ENCODE measurements at places on chromosomes 5 and 9.

GRCh38 chr9:133459476-133460404 lies at the start of gene CACFD1:
Gene CACFD1 (plus strand): TSS chr9:133459978. CDS start chr9:133460067, 89 bp downstream.
- H3K27ac ChIP-seq, result peak within 1 kb of the TSS; percentile 99
- peak within 1 kb of the TSS; percentile 96 for H3K4me3 ChIP-seq
- peaks cover 35% of the 10 kb centered on the region for H3K36me3 ChIP-seq
- DNase-seq, result peak; percentile 94

DNA sequence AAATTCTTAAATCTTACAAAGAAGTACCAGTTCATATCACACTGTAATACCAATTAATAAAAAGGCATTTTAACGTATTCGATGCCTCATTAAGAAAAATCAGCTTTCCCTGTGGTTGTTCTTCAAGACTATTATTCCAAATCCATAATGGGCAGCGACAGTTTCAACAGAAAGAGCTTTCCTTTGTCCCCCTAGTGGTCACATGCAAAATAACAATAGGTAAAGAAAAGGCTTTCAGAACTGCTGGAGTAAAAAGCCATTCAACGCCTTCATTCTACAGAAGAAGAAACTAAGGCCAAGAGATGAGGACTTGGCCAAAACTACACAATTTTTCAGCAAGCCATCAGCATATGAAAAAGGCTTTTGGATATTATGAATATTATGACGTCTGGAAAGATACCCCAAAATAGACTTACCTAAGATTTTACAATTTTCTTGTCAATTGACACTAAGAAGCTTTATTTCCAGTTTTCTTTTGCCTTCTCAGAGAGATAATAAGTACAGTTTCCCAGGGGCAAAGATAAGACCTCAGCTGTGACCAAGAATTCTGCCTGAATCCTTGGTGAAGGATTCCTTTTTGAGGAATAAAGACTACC lies 6.7 kb upstream of the CDH6 start:
- no peaks in the 10 kb centered on the region for H3K4me1 ChIP-seq
- no peaks in the 10 kb centered on the region for H3K27me3 ChIP-seq
- H3K4me3 ChIP-seq, result no peak overlapping the region
- no peaks in the 10 kb centered on the region for H3K36me3 ChIP-seq
- DNase-seq, result no peak
- H3K27ac ChIP-seq, result no peak overlapping the region

- no peaks in the 10 kb centered on the region for H3K36me3 ChIP-seq
- H3K27ac ChIP-seq, result no peak overlapping the region
- H3K4me3 ChIP-seq, result no peak overlapping the region
- no peak for DNase-seq
- H3K4me1 ChIP-seq, result peaks cover 24% of the 10 kb centered on the region
Observed at GRCh38 chr9:111013250-111013649, 25.0 kb downstream of the LPAR1 start.

GRCh38 chr9:77475641-77476473 lies 172.3 kb downstream of the GNA14 start:
- no peak for DNase-seq
- H3K36me3 ChIP-seq, result no peaks in the 10 kb centered on the region
- no peaks in the 10 kb centered on the region for H3K27me3 ChIP-seq
- H3K4me3 ChIP-seq, result no peak overlapping the region

- H3K27ac ChIP-seq, result no peak overlapping the region
- no peak overlapping the region for H3K4me3 ChIP-seq
- no peak for DNase-seq
- H3K27me3 ChIP-seq, result no peaks in the 10 kb centered on the region
- H3K36me3 ChIP-seq, result no peaks in the 10 kb centered on the region
Observed at GRCh38 chr5:179422908-179423481, 77.7 kb upstream of the ADAMTS2 start.

GRCh38 chr5:139774980-139775661 lies 20.5 kb upstream of the PSD2 start:
- H3K4me1 ChIP-seq, result no peaks in the 10 kb centered on the region
- no peaks in the 10 kb centered on the region for H3K36me3 ChIP-seq
- H3K27me3 ChIP-seq, result no peaks in the 10 kb centered on the region
- no peak overlapping the region for H3K27ac ChIP-seq
- no peak overlapping the region for H3K4me3 ChIP-seq
- DNase-seq, result peak; percentile 53

- H3K4me1 ChIP-seq, result no peaks in the 10 kb centered on the region
- no peaks in the 10 kb centered on the region for H3K36me3 ChIP-seq
- no peaks in the 10 kb centered on the region for H3K27me3 ChIP-seq
- H3K4me3 ChIP-seq, result no peak overlapping the region
- DNase-seq, result no peak
Observed at GRCh38 chr9:82382887-82383616, 394.5 kb downstream of the SPATA31D1 start.

Measured in tibial nerve (tissue), 4 donors.